ENCODE measurements at places on chromosomes 4 and X.

DNA sequence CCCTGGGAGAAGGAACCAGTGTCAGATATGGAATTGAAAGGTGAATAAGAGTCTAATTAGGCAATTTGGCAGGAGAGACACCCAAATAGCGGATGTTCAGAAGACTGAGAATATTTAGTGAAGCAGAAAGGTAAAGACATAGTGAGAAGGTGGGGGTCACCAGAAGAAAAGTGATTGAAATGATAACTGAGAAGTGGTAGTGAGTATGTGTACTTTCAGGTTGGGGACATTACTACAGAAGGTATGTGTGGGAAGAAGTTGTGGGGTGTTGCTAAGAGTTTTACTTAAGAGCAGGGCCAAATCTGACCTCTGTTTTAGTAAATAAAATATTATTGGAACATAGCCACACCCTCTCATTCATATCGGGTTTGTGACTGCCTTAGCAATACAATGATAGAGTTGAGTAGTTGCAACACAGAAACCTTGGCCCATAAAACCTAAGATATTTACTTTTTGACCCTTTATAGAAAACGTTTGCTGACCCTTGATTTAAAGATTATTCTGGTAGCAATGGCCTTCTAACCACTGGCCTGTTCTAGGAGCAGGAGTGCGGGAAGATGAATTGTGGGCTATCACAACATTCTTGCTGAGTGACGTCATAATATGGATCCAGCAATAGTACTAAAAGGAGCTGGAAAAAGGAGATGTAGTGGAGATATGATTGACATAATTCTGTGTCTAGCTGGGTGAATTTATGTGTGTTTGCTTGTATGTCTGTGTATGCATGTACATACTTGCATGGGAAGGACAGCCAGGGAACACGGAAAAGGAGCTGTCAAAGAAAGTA, 115.3 kb downstream of the HS3ST1 start:
- no peak for DNase-seq

- no peak for DNase-seq
Observed at GRCh38 chr4:15006416-15007024, 4.2 kb downstream of the CPEB2 start.

- DNase-seq, result no peak
Observed at GRCh38 chr4:71772592-71772991, 11.3 kb downstream of the GC start.

DNA sequence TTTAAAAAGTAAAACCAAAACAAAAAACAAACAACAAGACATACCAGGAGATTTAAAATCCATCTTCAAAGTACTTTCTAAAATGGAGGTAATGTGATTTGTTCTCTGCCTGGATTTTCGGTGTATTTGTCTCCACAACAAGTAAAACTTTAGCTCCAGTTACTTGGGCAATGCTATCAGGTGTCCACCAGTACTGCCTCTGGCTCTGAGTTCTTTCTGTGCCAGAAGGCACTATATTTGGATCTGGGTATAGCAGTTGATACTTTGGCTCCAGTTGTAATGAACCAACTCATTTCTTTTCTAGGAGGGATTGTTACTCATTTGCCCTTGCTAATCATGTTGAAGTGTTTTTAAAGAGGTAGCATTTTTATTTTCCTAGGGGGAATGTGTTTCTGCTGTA, 9.5 kb upstream of the PDLIM5 start:
- no peak for DNase-seq

- no peak for DNase-seq
Observed at GRCh38 chr4:124000233-124000632, 603.6 kb downstream of the SPRY1 start.

DNA sequence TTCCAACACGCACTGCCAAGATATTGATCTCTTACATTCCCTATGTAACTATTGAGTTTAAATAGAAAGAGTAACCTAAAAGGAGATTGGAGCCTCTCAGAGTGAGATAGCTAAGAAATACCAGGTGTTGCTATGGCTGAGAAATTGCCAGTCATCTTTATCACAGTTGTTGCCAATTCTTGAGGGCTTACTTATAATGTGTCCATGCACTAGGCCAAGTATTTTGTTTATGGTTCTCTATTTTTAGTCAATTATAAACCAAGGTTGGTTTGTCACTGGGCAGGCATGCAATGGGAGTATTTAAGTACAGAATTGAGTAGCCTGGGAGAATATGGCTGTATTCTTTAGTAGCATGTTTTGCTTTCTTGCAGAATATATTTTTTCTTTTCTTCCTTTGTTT, 201.6 kb downstream of the TEX13A start:
- DNase-seq, result no peak

DNA sequence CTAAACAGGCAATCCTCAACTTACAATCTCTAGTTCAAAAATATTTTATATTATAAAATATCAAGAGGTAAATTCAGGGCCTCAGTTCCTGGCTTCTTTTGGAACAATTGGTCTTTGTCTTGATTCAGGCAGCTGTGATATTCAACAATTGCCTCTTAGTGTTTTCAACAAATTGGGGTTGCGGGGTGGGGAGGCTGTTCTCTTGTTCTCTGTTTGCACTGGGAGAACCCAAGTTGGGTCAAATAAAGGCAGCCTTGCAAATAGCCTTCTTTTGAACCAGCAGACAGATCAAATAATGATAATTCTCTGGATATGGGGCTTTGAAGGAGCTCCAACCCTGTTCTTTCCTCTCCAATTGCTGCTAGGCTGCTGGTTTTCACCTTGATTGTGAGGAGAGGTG, 142.5 kb downstream of the COL4A5 start:
- no peak for DNase-seq

DNA sequence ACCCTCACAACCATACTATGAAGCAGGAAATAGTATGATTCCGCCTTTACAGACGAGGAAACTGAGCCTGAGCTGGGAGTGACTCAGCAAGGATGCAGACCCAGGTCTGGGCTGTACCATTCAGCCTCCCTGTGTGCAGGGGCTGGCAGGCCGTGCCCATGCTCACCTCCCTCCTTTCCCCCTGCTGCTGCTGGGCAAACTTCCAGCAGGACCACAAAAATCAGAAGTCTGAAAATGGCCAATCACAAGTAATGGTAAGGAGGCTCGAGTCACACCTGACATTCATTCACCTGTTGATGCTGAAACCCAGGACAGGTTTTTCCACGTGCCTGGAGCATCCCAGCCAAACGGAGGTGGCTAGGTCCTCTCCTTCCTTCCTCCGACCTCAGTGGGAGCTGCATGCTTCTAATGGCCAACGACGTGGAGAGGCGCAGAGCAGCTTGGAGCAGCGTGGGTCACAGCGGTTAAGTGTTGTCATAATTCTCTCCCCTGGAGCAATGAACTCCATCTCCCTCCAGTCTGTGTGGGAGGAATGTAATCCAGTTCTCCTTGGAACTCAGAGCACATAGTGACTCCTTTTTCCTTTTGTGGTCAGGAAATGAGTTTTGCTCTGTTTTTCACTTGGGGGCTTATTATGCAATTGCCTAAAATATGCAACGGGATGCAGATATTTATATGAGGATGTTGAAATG, 371.7 kb downstream of the BCOR start:
- DNase-seq, result no peak

- no peak for DNase-seq
Observed at GRCh38 chr4:90375081-90375480, 247.9 kb downstream of the CCSER1 start.

- no peak for DNase-seq
Observed at GRCh38 chr4:180790471-180790870, 1452.7 kb upstream of the TENM3 start.

- no peak for DNase-seq
Observed at GRCh38 chr4:15610855-15611254, 44.3 kb downstream of the FBXL5 start.

GRCh38 chr4:6753103-6753560, 29.4 kb upstream of the KIAA0232 start:
- DNase-seq, result no peak

GRCh38 chrX:46376246-46376885, 168.9 kb downstream of the ZNF674 start:
- peak; percentile 8 for DNase-seq

DNA sequence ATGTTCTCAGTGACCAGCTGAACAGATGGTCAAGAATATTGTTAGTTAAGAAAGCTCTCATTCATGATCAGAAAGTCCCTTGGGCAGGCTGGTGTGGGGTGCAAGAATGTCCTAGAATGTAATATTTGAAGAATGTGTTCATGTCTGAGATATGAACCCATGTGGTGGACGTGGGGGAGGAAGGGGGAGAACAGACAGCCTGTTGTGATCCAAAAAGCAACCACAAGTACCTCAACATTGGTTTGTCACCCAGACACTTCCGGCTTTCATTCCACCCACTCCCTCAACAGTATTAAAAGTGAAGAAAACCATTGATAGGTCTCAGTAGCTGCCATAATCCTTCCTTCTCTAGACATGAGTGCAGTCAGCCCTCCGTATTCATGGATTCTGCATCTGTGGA, 82.2 kb downstream of the MAML3 start:
- no peak for DNase-seq

DNA sequence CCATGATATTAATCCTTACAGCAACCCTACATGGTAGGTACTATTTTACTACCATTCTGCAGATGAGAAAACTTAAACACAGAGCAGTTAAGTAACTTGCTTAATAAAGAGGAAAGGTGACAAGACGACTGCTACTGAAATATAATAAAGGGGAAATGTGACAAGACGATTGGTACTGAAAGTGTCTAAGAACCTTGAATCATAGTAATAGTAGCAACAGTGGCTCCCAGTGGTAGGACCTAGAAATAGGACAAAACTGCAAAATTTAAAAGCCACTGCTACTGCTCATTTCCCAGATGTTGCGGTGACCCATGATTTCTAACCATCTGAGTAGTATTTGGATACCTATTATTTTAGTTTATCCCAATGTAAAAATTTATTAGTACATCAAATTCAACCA, 89.5 kb downstream of the TASL start:
- no peak for DNase-seq

- no peak for DNase-seq
Observed at GRCh38 chrX:40158036-40158706, 60.4 kb upstream of the BCOR start.

GRCh38 chrX:6904156-6904555, 243.4 kb upstream of the STS start:
- DNase-seq, result no peak

DNA sequence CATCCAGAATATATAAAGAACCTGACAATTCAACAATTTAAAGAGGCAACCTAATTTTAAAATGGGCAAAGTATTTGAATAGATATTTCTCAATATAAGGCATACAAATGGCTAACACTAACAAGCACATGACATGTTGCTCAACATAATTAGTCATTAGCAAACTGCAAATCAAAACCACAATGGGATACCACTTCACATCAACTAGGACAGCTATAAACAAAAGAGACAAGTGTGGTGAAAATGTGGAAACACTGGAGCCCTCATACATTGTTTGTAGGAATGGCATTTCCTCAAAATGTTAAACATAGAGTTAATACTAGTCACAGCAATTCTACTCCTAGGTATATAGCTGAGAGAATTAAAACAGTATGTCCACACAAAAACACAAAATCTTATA, 96.7 kb downstream of the CORIN start:
- DNase-seq, result no peak

DNA sequence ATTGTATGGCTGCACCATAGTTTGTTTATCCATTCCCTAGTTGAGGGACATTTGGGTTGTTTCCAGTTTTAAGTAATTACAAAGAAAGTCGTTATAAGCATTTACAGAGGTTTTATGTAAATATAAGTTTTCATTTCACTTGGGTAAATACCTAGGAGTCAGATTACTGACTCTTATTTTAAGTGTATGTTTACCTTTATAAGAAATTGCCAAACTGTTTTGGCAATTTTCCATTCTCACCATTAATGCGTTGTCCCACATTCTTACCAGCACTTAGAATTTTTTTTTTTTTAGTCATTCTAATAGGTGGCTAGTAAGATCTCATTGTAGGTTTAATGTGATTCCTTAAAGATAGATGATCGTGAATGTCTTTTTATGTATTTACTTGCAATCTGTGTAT, 121.5 kb upstream of the NR3C2 start:
- DNase-seq, result no peak

DNA sequence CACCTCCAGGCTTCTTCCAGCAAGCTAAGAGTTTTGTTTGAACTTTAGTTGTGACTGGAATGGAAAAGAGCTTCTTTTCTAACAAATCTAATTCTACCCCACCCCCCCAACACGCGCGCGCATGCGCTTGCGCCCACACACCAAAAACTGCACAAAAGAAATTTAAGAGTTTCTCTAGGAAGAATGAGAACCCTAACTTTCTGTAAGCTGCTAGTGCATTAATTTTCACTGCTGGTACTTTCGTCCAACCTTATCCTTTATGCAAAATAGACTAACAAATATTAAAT, 9.0 kb upstream of the INTU start:
- no peak for DNase-seq

GRCh38 chrX:40424259-40424658, 156.5 kb upstream of the ATP6AP2 start:
- DNase-seq, result no peak

GRCh38 chrX:17009856-17010625, 63.6 kb downstream of the REPS2 start:
- DNase-seq, result no peak

- no peak for DNase-seq
Observed at GRCh38 chrX:404656-405055, 17.9 kb upstream of the PPP2R3B start.

DNA sequence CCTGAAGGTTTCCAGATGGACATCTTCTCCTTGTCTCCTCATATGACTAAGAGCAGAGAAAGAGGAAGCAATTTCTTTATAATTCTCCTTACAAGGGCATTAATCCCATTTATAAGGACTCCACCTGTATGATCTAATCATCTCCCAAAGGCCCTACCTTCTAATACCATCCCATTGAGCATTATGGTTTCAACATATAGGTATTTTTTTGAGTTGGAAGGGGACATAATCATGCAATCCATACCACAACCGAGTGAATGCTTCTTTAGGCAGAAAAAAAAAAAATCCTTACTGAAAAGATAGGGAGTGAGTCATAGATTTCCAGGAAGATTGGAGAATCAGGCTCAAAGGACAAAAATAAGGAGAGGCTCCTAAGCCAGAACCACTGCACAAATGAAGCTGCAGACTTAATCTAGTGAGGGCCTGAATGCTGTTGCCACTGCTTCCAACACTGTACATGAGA, 312.5 kb upstream of the HS3ST1 start:
- no peak for DNase-seq

- no peak for DNase-seq
Observed at GRCh38 chr4:136599890-136600289, 932.4 kb downstream of the PCDH18 start.

- DNase-seq, result no peak
Observed at GRCh38 chrX:151902813-151903591, 9.7 kb upstream of the MAGEA4 start.

GRCh38 chrX:76454456-76454927, 27.0 kb downstream of the MAGEE1 start:
- no peak for DNase-seq

Data from stimulated activated CD4-positive, alpha-beta T cell treated with anti-CD3 and anti-CD28 coated beads, Interleukin-1b, Interleukin-23, amount 100 ng/mL, for 1 hour (primary cell).